ENCODE measurements at places on chromosomes 7 and 10.

GRCh38 chr7:128755075-128755818 is 16.1 kb downstream of the CALU start:
- no peak for DNase-seq

DNA sequence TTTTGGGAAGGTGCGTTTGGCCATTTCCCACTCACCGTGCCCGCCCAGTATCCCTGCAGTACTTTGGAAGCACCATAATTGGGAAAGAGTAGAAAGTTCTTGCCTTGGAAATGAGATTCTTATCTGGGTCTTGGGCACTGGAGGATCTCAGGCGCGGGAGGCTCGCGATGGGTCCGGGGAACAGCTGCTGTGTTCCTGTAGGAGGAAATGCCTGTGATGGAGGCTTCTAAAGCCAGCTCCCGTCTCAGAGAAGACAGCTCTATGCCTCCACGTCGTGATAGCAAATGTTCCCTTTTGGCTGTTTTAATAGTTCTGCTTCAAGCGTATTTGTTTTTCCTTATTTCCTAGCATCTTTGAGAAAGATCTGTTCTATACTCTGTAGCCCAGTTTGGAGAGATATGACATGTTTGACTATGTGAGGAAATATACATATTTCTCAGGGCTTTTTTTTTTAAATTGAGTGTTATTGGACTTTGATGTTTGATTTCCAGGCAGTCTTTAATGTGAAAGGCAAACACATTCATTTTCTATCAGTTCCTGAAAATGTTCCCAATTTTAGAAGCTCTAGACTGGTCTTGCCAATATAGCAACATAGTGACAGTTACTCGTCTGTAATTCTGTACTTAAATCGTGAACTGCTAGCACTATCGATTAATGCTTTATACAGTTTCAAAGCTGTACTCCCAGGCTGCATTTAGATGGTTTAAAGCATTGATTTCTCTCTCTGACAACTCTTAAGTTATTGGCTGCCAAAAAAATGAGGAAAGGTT is 280.8 kb downstream of the DPP6 start:
- DNase-seq, result no peak

DNA sequence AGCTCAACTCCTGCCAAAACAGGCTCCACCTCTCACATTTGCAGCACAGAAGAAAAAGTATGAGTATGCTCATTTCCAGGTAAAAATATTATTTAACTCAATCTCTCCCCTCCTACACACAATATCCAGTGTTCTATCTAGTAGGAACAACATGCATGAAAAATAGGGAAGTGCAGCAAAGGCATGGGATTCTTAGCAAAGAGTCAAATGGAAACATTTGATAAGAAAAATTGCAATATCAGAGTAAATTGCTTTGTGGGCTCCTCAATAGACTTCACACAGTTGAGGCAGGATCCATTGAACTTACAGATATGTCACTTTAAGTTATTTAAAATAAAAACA is 150.9 kb downstream of the ANK3 start:
- DNase-seq, result no peak

GRCh38 chr7:41491883-41492471 is 210.9 kb downstream of the INHBA start:
- no peak for DNase-seq

GRCh38 chr10:56231436-56231835 is 129.6 kb downstream of the ZWINT start:
- DNase-seq, result no peak

DNA sequence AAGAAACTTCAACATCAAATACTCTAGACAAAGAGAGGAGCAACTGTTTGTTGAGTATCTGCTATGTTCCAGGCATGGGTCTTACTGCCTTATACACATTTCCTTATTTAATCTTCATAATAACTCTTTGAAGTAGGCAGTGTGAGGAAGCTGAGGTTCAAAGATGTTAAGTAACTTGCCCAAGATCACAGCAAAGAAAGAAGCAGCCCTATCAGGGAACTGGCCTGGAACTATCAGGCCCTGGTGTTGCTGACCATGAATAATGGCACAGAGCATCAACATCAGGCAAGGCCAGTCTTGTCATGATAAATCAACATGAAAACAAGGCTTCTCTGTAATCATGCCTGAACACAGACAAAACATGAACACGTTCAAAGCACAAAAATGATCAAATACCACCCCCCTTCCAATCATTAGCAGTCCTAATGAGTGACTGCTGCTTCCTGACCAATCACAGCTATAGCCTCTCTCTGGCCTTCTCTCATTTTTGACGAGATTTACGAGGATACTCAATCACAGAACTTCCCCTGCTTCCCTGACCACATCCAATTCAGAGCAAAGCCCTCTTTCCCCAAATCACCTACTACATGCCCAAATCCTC is 2.3 kb downstream of the GSDME start:
- DNase-seq, result no peak

- DNase-seq, result no peak
These were observed 36.0 kb downstream of the NRCAM start for GRCh38 chr7:108419961-108420908.

DNA sequence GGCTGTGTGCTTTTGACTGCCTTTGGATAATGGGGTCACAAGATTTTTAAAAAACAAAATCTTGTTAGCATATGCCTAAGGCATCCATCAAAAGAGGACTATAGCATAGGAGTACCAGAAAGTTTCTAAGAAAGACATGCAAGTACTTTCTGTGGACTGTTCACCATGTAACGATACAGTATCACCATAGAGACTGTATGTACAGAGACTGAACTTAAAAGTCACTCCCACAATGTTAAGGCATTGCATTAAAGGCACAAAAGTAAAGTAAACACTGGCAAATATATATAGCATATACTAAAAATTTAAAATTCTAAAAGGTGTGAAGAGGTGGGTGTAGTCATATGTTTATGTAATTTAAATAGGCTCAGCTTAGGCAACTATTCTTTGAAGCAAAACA is 190.9 kb downstream of the IMMP2L start:
- DNase-seq, result no peak

GRCh38 chr7:94656925-94657731 is 1.2 kb upstream of the SGCE start:
- no peak for DNase-seq

GRCh38 chr7:107700570-107700969 is 39.9 kb downstream of the SLC26A4 start:
- no peak for DNase-seq

GRCh38 chr7:37282927-37283326 is 165.7 kb downstream of the ELMO1 start:
- no peak for DNase-seq

GRCh38 chr10:50614444-50615137 is 9.2 kb downstream of the SGMS1 start:
- no peak for DNase-seq

DNA sequence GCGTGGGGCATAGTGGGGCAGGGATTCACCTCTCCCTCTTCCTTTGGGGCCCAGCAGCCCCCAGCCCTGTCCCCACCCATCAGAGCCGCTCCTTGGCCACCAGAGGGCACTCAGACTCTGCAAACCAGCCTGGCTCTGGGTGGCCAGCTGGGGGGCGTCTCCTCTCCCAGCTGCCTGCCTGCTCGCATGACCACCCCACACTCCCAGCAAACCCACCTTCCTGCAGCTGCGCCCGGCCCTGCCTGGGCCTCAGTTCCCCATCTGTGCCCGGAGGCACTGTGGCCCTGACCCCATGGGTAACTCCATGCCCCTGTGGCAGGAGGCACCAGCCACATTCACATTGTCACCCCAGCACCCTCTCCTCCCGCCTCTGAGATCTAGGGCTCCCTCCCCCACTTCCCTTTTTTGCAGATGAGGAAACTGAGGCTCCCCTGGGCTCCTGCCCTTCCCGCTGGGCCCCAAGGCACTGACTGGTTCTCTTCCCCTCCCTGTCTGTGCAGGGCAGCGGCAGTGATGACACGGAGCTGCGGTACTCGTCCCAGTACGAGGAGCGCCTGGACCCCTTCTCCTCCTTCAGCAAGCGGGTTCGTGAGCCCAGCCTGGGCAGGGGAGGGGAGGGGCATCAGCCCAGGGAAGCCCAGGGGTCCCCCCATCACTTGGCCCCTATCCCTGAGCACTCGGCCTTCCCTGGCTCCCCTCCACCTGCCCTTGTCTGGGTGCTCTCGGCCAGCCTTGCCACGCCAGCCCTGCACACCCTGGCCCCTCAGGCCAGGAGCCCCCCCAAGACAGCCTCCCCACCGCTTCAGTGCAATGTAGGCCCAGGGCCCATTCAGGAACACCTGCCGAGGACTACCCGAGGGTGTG is 6.9 kb upstream of the SH2B2 start:
- DNase-seq, result peak; percentile 31

- DNase-seq, result no peak
These were observed 499 bp downstream of the GAL3ST4 start for GRCh38 chr7:100167912-100168323.

GRCh38 chr7:82105463-82105862 is 335.6 kb upstream of the HGF start:
- no peak for DNase-seq

DNA sequence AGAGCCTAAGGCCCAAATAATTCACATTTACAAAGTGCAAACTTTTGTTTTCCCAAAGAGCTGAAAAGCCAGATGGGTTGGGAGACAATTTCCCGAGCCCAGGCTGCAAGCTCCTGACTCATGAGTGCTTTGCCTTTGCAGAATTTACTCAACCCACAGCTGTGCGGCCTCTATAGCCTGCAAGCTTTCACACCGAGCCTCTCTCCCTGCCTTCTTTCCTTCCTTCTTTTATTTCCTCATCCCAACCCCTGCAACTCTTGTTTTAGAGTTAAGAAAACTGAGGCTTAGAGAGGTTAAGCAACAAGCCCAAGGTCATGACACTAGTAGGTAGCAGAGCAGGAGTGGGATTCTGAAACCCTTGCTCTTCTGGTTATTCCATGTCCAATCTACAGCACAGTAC is 203.0 kb upstream of the GPR26 start:
- no peak for DNase-seq

DNA sequence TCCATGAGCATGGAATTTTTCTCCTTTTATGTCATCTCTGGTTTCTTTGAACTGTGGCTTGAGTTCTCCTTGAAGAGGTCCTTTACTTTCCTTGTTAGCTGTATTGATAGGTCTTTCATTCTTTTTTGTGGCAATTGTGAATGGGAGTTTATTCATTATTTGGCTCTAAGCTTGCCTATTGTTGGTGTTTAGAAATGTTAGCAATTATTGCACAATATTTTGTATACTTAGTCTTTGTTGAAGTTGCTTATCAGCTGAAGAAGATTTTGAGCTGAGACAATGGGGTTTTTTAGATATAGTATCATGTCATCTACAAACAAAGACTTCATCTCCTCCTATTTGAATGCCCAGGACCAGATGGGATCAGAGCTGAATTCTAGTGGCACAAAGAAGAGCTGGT is 1143.8 kb downstream of the XPNPEP1 start:
- DNase-seq, result no peak

GRCh38 chr10:112363696-112364688 is 9.9 kb upstream of the ACSL5 start:
- DNase-seq, result no peak

DNA sequence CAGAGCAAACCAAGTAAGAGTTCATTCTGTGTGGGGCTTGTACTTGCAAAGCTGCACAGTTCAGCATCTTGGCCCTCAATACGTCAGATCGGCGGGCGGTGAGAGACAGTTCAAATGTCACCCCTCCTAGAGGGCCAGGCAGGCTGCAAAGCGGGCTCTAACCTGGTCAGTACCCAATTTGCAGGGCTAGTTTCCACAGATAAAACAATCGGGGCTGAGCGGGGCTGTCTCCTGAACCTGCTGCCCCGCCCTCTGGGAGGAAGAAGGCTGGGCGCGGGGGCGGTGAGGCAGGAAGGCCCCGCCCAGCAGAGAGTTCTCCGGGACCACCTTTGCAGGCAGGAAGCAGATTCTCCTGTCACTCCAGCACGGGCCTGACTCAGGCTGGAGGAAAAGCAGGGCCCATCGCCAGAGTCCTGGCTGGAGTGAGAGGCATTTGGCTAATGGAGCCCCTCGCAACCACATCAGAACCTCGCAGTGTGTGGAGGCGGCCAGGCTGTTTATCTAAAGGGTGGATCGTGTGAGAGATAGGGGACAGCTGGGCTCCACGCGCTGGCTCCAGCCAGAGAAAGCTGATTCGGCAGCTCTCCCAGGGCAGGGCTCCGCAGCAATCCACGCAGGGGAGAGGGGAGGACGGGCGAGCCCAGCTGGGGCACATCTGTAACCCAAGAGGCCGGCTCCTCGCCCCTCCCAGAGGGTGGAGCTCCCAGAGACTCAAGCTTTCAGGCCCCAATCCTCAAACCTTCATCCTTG is 83.1 kb downstream of the SH3PXD2A start:
- peak; percentile 51 for DNase-seq

DNA sequence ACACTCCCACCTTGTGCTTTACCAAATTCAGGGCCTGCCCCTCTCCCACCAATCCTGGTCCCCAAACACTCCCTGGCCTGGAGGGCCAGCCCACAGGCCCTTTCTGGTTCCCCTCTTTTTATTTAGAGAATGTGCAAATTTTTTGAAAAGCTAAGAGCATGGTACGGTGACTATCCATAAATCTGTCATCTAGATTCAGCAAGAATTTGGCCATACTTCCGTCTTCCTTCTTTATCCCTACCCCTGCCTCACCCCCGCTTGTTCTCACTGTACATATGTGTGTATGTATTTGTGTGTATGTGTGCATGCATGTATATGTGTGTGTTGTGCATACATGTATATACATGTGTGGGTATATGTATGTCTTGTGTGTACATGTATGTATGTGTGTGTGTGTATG is 8.1 kb upstream of the TBRG4 start:
- no peak for DNase-seq

GRCh38 chr10:83517456-83517855 is 621.9 kb upstream of the GHITM start:
- no peak for DNase-seq

DNA sequence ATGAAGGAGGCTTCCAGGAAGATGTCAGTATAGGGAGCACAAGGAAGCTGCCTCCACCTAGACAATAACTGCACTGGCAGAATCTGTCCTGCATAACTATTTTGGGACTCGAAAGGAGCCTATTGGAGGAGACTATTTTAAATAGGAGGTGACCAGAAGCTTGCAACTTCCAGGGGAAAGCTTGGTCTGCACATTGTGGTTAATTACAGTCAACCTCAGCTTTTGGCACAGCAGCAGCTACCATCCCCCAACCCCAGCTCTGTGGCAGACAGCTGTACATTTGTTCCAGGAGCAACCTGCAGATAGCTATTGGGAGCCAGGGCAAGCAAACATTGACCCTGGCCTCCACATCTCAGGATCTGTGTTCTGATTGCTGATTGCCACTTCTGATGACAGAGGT is 46.3 kb upstream of the NANOS1 start:
- DNase-seq, result no peak

DNA sequence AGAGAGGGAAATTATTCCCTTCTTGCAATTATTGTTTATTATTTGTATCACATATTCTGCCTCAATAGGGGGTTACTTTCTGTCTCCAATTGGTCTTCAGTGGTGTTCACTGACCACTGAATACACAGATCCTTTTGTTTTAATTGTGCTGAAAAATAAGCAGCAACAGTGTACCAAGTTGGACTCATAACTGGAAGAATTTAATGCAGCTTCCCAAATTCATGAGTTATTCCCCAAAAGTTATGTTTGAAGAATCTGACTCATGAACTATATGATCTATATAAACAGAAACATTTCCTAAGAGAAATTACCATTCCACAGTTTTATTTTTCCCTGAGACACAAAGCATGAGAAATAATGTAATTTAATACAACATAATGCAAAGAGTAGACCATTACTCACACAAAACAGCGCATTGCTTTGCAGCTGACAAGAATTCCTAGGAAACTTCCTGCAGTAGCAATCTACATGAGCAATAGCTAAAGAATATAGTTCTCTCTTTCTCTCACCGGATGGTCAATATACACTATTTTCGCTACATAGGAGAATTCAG is 479.2 kb downstream of the HTR7 start:
- no peak for DNase-seq

- DNase-seq, result no peak
These were observed 27.3 kb upstream of the SYCE1 start for GRCh38 chr10:133592716-133593115.
